ENCODE measurements at places on chromosomes 6 and 20.

DNA sequence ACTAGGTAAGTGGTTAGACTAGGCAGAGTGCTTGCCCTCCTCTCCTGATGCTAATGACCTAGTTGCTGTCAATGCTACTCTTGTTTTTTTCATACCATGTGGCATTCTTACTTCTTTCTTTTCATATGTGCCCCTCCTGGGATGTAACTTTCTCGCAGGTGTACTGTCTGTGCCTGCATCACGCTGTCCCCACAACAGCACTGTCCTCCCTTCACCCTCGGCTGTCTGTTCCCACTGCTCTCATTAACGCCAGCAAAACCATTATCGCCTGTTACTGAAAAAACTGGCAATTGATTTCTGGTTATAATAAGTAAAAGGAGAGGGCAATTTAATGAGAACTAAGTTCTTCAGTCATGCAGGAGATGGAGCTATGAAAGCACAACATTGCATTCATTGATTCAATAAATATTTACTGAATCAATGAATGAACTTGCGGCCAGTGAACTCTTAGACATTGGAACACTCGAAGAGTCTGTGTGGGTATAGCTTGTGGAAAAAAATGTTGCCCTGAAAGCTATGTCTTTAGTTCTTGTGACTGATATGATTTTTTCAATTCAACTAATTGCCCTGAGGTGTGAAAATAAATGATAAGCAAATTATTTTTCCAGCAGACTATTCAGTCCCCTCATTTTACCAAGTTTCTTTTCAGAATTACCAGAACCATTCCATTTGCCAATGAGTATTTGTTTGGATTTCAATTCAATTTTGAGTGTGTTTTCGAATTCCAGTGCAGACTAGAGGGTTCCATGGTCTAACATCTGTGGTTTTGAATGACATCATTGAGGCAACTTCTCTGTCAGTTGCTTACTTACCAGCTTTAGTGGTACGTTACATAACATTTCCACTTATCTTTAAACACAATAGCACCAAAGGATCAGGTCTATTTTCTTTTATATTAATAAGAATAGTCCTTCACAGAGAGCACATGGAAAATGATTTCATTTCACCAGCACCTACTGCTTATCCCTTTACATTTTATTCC is 2.1 kb downstream of the SLC17A4 start:
- DNase-seq, result no peak

DNA sequence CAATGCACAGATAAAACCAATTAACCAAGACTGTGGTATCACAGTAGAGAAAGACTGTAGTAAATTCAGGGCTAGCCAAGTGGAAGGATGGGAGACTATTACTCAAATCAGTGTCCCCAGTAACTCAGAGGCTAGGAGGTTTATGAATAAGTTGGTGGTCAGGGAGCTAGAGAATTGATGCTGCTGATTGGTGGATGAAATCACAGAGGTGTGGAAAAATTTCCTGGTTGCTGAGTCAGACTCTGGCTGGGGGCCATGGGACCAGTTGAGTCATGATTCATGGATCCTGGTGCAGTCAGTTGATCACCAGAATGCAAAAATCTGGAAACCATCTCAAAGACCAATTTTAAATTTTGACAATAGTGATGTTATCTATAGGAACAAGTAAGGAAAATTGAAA is 555.9 kb downstream of the C6orf118 start:
- DNase-seq, result no peak

DNA sequence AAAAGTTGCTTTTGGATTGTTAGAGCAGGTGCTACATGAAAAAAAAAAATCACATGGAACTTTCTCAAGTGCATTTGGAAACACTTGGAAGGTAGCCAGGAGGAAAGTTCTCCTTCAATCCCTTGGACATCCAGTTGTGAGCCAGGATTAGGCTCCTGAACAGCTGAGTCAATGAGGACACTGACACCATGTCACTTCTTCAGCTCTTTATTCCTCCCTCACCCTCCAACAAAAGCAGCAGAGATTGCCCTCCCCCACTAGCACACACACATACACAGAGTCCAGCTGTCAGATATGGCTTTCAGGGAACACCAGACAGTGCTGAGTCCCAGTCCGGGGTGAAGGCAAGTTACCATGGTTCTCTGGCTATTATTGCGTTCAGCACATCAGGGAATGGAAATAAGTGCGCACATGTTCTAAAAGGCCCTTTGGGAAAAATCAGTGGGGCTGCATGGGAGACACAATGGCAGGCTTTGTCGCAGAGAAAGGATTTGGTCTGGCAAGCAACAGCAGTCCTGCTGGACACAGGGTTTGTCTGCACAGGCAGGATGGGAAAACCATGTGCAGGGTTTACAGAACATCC is 124.7 kb upstream of the MARCKS start:
- no peak for DNase-seq

DNA sequence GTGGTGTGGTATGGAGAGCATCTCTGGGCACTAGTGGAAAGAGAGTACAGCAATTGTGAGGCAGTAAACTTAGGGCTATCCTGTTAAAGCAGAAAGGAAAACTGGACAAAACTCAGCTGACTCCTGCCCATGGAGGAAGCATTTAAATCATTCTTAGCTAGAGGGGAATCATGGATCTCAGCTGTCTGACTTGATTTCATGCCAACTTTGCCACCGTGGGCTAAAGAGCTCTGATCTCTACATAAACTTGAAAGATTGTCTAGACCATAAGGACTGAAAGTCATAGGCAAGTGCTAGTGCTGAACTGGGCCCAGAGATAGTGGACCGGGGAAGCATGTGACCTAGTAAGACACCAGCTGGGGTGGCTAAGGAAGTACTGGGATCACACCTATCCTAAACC is 651.8 kb downstream of the COL12A1 start:
- DNase-seq, result no peak

GRCh38 chr6:157527471-157527907 is 146.5 kb downstream of the ZDHHC14 start:
- DNase-seq, result no peak

DNA sequence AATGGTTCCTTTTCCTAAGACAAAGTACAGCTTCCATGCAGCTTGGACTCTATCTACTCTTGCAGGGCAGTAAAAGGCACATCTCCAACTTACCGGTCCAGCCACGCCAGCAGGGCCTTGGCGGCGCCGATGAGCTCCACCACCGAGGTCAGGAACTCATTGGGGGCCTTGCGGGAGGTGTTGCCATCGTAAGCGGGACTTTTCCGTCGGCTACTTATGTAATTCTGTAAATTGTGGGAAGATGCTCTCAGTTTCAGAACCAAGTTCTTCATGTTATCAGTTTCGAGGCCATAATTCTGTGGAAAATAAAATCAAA is 68.5 kb downstream of the CNKSR3 start:
- no peak for DNase-seq

DNA sequence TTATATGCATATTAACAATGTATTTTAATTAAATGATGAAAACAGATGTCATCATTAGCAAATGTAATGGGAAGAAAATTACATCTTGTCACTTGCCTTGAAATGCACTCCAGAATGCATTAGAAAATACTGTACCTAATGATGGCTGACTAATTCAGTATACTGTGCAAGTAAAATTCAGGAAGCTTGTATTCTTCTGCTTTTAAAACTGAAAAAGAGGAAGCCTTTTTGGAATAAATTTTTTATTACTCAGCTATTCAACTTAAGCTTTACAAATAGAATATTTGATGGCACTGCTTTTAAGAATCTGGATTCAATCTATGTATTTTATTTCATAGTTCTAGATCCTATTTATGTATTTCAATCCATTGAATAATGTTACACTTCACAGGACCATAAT is 195.5 kb downstream of the RIMS1 start:
- no peak for DNase-seq

DNA sequence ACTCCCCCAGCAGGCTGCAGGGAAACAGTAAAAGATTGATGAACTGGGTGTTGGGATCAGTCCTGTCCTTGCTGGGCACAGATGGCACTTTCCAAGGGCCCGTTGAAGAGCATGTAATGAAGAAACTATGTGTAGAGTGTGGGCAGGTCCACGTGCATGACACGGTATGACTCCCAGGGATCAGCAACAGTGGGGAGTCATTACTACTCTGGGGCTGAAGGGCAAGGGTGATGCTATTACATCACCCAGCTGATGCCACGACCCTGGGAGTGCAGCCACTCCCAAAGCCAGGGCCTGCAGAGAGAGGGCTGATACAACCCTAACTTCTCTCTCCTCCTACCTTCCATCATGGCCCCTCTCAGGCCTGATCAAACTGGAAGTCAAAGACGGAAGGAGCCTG is 20.1 kb downstream of the KCNK17 start:
- DNase-seq, result no peak

GRCh38 chr6:37365791-37366190 is 12.0 kb downstream of the RNF8 start:
- no peak for DNase-seq
